ENCODE measurements at places on chromosomes 4 and X.

DNA sequence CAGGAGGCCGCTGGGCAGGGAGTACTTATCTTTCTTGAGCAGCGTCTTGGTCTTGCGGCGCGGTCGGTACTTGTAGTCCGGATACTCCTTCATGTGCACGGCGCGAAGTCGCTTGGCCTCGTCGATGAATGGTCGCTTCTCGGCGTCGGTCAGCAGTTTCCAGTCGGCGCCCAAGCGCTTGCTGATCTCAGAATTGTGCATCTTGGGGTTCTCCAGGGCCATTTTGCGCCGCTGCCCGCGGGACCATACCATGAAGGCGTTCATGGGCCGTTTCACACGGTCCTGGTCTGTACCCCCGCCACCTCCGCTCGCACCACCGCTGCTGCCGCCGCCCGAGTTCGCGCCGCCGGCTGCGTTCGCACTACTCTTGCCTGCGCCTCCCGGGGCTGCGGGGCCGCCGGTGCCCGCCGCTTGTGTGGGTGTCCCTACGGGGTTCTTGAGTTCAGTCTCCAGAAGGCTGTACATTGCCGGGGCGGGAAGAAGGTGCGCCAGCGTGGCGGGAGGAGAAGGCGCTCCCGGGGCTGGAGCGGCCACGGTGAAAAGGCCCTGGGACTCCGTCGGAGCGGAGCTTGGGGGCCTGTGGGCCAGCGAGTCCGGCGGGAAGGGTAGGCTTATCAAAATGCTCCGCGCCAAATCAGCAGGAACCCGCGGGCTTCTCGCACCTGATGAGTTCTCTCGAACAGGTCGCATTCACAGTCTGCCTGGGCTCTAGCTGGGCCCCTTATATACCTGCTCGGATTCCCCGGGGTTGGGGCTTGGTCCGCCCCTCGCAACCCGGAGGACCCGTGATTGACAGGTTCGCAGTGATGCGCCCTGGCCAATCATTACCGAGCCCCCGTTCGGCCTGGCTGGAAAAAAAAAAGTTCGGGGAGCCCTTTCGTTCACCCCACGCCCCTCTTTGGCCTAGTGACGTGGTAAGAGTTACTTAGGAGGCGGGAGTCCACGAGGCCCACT is at the start of gene SOX3:
TSS of gene SOX3 (minus strand) at position 699 of the 954 bp plus-strand sequence. CDS start at position 690, 9 bp downstream.
- DNase-seq = no peak

DNA sequence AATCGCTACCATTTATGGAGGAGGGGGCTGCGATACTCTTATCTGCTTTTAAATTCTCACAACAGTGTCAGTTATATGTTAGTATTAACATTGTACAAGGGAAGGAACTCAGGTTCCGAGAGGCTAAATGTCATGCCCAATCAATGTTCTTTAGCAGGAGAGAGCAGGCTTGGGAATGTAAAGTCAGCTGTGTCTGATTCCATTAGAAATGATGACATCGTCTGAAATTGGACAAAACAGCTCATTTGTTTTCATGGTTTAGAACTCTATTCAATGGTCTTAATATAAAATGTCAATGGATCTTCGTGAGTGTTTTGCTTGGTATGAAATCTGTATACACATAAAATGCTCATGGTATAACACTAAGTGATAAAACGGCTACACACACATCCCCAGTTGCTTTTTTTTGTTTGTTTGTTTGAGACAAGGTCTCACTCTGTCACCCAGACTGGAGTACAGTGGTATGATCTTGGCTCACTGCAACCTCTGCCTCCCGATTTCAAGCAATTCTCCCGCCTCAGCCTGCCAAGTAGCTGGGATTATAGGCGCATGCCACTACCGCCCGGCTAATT is 11.9 kb upstream of the SH3KBP1 start:
- DNase-seq = no peak

- DNase-seq = no peak
These were observed 124.4 kb downstream of the KDM6A start for GRCh38 chrX:44997282-44997812.

GRCh38 chr4:164591666-164592065 is 162.3 kb upstream of the SMIM31 start:
- no peak for DNase-seq

DNA sequence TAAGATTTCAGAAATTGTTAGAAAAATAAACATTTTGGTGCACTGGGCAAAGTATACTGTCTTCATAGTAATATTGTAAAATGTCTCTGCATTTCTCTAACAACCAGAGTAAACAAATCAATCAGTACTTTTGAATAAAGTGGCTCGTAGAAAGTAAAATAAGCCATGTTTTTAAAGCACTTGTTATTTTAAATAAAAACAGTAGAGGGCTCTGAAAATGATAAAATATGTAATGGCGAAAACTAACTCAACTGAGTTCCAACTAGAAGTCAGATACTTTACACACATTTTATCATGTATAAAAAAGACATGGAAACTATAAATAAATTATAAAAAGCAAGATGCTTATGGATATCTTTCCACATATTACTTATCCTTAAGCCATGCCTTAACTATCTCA is 1134.4 kb downstream of the PDHA2 start:
- DNase-seq = no peak

- DNase-seq = no peak
These were observed 205.7 kb upstream of the BCOR start for GRCh38 chrX:40303256-40304077.

DNA sequence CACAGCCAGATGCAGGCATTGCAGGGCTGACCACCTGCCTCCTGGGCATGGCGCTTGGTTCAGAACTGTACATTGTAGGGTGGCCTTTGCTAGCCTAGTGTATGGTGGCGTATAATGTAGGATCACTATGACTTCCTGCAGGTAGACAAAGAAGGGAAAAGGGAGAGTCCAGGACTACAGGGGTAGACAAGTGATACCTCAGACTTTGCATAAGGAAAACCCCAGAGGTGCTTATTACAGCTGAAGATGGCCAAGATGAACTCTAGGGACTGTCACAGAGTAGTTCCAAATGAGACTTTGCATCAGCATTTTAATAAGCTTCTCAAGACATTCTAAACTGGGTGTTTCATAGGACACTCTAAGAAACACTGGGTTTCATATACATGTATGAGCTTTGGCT is 116.4 kb upstream of the PUDP start:
- DNase-seq = no peak

- peak; percentile 27 for DNase-seq
These were observed at the start of gene PHKA2 for GRCh38 chrX:18983666-18984380. TSS of gene PHKA2 (minus strand) at chrX:18984114. CDS start at chrX:18983932, 182 bp downstream.

DNA sequence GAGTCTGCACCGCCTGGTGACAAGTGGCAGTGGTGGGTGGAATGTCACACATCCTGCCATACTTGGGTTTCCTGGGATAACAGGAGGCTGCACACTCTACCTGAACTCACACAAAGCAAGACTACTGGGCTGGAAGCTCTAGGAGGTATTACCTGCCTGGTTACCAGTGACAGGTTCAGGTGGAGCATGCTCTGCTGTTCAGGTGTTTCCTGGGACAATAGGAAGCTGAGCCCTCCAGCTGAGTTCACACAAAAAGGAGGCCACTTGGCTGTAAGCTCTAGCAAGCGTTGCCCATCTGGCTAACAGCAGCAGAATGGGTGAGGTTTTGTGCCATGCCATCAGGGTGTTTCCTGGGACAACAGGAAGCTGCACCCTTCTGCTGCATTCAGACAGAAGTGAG is 17.4 kb upstream of the UGT2B7 start:
- DNase-seq = no peak

DNA sequence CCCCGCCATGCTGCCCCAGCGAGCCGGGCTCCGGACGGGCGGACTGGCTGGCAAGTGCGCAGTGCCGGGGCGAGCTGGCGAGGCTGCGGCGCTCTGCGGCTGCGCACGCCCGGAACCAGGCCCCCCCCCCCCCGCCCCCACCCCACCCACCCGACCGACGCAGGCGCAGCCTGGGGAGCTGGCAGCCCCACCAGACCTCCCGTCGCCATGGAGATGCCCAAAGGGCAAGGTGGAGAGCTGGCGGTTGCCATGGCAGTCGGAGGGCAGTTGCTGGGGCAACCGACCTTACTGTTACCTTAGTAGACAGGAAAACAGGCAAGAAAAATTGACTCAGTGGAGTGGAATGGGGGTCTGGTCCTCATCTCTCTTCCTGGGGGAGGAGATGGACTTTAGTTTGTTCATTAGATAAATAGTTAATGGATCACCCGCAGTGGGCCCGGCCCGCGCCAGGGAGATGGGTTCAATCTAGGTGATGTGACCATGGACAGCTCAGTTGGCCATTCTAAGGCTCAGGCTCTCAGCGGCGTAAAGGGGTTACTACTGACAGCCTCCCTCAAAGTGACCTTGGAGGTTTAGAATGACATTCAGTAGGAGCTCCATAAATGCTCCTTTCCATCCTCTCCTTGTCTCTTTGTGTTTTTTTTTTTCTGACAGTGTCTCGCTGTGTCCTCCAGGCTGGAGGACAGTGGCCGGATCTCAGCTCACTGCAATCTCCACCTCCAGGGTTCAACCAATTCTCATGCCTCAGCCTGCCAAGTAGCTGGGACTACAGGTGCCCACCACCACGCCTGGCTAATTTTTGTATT is at the start of gene PCSK1N:
TSS of gene PCSK1N (minus strand) at position 87 of the 806 bp plus-strand sequence. CDS start at position 9, 78 bp downstream.
- no peak for DNase-seq

- no peak for DNase-seq
These were observed 8.9 kb downstream of the FHIP1A start for GRCh38 chr4:151417766-151418376.

GRCh38 chr4:41795796-41796385 is 47.4 kb upstream of the PHOX2B start:
- no peak for DNase-seq

DNA sequence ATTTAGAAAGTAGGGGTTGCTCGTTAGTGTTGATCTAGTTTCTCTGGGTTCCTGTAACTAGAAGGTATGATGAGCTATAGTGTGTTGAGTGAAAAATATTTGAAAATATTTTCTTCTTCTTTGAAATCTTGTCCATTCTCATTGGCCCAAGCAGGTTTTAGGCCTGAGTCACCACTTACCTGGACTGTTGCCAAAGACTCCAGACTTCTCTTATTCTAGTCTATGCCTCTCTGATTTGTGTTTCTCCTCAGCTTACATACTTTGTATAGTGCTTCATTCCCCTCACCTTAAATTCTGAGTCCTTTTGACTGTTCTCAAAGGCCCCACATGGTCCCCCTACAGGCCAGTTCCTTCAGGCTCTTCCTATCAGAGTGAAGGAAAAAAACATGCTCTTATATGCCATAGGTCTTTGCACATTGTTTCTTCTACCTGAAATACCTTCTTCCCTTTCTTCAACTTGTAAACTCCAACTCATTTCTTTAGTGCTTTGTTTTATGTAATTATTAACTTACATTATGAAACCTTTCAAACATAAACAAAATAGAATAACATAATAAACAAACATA is 258.2 kb downstream of the PPP1R2C start:
- DNase-seq = no peak

GRCh38 chr4:158315706-158316105 is 105.4 kb downstream of the TMEM144 start:
- DNase-seq = no peak

- DNase-seq = no peak
These were observed 131.2 kb downstream of the UNC5C start for GRCh38 chr4:95417531-95417930.

- no peak for DNase-seq
These were observed 1627.5 kb upstream of the TENM3 start for GRCh38 chr4:180615746-180616145.

DNA sequence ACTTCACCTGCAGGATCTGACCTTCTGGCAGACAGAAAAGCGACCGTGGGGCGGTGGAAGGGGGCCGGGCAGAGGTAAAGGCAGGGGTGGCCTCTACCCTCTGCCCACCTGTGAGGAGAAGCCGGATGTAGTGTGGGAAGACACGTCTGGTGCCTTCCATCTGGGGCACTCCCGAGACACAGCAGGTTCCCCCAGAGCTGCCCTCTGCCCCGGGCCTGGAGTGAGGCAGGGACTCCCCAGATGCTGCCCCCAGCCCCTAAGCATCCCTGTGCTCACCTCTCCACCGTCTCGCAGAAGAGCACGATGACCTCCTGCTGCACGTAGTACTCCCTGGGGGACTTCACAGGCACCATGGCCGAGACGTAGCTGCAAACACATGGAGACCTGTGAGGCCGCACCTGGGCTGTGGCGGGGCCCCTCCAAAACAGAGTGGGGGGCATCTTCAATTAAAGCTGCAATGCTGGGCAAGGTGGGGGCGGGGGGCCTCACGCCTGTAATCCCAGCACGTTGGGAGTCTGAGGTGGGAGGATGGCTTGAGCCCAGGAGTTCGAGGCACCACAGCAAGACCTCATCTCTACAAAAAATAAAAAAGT is 75.3 kb upstream of the MXD4 start:
- DNase-seq = no peak

DNA sequence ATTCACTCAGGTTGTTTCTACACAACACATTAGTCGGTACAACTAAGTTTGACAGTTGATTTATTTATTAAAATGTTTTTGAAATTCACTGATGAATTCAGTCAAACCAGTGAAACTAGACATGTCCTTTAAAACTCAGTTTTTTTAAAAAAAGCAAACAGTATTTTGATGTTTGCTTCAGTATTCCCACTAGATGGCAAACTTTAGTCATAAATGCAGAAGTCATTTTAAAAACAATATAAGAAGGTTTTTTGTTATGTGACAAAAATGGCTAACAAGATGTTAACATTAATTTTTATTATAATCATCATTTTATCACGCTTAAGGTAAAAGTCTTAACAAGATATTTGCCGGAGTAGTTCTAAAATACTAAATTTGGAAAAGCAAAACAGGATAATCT is 1337.8 kb upstream of the DIAPH2 start:
- DNase-seq = no peak

- no peak for DNase-seq
These were observed 1.9 kb upstream of the EIF1AX start for GRCh38 chrX:20143561-20143960.

DNA sequence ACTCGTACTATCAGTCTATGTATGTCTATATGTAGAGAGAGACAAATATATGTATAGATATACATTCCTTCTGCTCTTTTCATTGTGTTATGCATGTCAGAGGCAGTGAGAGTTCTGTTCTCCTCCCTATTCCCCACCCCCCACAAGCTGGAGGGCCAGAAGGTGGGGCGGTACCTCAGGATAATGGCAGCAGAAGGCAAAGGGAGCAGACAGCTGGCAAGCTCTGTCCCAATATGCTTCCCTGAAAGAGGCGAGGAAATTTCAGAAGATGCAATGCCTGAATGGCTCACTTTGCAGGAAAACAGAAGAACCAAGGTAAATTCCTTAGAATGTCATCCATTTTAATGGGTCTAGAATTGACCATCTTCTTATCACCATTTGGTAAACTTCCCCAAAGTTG is 114.4 kb downstream of the NAA11 start:
- no peak for DNase-seq

DNA sequence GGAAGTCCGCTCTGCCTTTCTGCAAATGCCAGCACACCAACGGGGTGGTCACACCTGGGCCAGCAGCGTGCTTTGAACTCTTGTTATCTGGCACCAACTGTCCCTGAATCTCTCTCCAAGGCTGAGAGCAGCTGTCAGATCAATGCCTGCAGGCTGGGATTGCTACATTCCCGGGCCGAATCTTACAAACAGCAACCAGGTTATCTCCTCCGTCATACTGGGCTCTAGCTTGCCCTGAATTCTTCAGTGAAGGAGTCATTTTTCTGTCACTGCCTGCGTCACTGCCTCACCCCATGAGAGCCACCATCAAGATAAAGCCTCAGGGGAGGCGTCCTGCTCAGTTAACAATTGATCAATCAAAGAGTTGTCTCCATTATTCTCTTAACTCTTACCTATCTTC is 329.4 kb upstream of the PPARGC1A start:
- no peak for DNase-seq
